ENCODE measurements at places on chromosomes 5 and 9.

DNA sequence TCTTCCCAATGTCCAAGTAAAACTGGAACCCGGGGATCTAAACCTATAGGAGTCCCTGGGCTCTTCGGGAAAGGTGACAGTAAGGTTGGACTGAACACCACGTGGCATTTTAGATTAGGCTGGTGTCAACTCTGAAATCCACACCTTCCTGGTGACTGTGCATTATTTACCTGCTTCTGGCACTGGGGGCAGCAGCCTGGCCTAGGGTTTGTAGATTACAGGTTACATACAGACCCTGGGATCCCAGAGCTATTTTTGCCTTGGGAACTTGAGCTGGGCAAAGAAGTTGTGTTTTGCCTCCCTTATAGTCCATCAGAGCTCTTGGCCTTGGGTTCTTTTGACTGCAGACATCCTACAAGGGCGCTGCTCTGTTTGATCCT is 173.2 kb downstream of the DAB2IP start:
- DNase-seq = no peak

GRCh38 chr9:87387351-87388011 is 110.2 kb upstream of the DAPK1 start:
- no peak for DNase-seq

- no peak for DNase-seq
These were observed 587.3 kb downstream of the ANXA1 start for GRCh38 chr9:73738741-73739530.

DNA sequence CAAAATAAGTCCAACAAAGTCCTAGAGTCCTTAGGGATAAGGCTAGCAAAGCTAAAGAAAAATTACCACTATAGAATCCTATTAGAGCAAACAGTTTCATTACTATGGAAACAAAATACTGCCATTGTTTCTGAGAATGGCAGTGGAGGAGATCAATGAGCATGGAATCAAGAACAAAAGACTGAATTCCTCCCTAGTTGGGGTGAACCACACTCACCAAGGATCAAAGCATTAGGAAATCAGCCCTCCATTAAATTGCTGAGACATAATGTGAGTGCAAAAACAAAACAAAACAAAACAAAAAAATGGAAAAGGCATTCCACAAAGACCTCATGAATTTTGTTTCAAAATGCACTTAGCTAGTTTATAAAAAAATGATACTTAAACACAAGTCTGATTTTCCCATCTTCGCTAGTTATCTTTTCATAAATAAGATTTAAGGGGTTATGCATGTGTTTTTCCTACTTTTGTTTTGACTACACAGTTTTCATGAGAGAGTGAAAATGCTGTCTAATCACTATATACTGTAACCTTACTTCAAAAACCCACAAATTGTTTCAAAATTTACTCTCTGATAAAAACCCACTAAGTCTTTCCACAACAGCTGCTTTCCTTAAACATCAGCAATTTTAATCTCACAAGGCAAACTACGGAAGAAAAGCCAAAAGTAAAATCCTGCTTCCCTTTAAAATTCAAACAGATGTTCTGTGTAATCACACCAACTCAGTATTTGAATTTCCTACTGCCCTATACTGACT is 9.7 kb downstream of the SERINC5 start:
- no peak for DNase-seq

DNA sequence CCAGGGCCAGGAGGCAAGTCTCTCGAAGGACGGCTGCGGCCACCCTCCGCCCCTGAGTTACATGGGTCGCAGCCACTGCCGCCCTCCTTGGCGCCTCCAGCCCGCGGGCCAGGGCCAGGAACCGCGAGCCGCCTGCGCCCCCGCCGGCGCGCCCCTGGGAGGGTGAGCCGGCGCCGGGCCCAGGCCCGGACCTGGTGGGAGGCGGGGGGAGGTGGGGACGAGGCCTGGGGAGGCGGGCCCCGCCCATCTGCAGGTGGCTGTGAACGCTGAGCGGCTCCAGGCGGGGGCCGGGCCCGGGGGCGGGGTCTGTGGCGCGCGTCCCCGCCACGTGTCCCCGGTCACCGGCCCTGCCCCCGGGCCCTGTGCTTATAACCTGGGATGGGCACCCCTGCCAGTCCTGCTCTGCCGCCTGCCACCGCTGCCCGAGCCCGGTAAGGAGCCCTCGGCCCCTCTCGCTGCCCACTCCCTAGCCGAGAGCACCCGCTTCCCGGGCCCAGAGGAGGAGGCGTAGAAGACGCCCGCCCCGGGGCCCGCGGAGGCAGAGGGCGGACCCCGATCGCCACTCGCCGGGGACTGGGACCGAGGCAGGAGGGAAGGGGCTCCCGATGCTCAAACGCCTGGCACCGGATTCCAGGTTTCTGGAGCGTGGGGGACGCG is at the start of gene ASS1:
Gene ASS1 (plus strand): TSS at position 397 of the 657 bp plus-strand sequence. CDS start 7,268 bp downstream, outside the sequence.
- peak; percentile 61 for DNase-seq

DNA sequence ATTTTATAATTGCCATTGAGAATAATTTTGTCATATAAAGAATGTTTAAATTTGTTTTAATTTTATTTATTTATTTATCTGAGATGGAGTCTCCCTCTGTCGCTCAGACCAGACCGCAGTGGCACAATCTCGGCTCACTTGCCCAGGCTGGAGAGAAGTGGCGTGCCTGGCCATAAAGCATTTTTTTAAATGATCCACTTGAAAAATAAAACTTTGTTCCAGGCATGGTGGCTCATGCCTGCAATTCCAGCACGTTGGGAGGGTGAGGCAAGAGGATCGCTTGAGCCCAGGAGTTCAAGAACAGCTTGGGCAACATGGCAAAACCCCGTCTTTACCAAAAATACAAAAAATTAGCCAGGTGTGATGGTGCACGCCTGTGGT is 2.1 kb upstream of the SIT1 start:
- no peak for DNase-seq
